ENCODE measurements at places on chromosomes 6 and 20.

DNA sequence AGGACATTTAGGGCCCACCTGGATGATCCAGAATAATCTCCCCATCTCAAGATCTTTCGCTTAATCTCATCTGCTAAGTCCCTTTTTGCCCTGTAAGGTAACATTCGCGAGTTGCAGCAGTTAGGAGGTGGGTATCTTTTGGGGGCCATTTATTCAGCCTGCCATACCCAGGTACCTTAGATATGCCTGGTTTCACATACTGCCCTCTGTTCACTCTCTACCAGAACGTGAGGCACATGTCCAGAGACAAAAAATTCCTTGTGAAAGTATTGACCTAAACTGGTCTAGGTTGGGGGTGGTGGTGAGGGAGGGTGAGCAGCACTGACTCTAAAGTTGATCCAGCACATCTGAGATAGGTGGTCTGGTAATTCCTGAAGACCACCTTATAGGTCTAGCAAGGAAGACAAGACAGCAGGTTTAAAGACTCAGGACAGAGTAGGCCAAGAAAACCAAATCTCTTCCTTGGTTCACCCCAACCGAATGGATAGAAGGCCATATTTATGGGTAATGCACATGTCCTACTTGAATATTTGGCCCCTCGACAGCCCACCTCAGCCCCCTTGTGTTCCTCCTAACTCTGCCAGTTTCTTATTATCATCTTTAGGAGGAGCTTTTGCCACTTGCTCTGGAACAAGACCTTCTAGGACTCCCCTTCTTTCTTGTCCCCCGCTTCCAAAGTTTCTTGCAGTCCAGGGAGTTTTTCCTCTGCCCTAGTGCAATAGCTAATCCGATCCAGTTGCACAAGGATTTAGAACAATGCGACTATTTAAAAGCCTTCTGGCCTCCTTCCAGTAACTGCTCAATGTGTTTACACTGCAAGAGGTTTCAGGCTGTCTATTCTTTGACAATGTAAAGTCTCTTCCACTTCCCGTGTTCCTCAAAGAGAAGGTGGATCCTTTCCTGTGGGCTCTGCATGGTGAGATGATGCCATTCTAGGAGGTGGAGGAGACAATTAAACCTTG, 213.0 kb upstream of the LAMP5 start:
- DNase-seq = no peak

- DNase-seq = peak; percentile 91
Observed at GRCh38 chr6:57317060-57317943, at the start of gene PRIM2. Gene PRIM2, plus strand, starts transcription at chr6:57317630. Its CDS starts 816 bp downstream, at chr6:57318446.

DNA sequence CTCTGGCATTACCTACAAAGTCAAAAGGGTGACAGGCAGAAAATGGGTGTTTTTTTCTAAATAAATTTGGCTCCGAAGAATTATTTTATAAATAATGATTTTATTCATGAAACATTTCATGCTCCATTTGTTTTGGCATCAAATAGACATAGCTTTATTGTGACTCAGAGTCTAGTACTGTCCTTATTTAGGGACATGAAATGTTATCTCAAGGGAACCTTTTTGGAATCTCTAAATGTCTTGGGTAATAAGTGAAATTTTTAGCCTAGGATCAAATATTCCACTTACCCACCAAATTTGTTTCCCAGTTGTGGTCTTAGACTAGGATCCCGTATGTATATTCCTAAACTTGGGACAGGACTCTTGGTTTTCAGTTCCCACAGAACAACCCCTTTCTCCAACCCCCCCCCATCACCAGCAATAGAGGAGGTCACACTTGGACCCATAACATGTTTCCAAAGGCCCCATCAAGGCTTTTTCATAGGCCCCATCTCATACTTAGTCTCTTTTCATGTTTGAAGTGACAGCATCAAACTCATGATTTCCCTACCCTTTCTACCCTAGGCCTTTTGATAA, 81.8 kb downstream of the JAG1 start:
- DNase-seq = no peak

DNA sequence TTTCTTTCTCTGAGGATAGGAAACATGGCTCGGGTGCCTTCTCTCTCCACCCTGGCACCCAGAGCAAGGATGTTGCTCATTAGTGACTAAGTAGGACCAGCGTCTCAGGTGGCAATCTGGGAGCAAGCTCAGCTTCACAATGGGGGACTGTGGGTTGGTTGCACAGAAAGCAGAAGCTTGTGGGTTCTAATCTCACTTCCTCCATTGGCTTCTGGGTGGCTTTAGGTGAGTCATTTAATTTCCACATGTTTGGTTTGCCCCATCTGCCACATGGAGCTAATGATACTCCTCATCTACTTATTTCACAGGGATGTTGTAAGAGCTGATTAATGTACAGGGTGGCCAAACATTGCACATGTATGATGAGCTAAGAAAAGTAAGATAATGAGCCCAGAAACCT, 54.8 kb upstream of the AKIRIN2 start:
- DNase-seq = no peak

- no peak for DNase-seq
Observed at GRCh38 chr20:63182425-63182824, 33.5 kb downstream of the YTHDF1 start.

DNA sequence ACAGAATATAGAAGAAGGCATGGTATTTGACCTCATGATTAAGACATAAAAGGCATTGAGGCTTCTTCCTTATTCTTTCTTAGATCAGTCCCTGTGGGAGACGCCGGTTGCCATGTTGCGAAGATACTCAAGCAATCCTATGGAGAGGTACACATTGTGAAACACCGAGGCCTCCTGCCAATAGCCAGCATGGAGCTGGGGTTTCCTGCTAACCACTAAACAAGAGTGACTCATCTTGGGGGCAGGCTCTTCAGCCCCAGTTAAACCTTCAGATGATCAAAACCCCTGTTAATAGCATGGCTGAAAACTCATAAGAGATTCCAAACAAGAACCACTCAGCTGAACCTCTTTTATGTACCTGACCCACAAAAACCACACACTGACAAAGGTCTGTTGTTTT, 478.8 kb downstream of the CD83 start:
- peak; percentile 78 for DNase-seq

- DNase-seq = no peak
Observed at GRCh38 chr6:26525838-26526237, 12.3 kb upstream of the HMGN4 start.

DNA sequence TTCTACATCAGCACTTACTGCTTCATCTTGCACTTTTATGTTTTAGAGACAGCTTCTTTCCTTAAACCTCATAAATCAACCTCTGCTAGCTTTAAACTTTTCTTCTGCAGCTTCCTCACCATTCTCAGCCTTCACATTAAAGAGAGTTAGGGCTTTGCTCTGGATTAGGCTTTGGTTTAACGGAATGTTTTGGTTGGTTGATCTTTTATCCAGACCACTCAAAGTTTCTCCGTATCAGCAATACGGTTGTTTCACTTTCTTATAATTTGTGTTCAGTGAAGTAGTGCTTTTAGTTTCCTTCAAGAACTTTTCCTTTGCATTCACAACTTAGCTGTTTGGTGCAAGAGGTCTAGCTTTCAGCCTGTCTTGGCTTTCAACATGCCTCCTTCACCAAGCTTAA, 40.4 kb downstream of the DNAAF9 start:
- no peak for DNase-seq

DNA sequence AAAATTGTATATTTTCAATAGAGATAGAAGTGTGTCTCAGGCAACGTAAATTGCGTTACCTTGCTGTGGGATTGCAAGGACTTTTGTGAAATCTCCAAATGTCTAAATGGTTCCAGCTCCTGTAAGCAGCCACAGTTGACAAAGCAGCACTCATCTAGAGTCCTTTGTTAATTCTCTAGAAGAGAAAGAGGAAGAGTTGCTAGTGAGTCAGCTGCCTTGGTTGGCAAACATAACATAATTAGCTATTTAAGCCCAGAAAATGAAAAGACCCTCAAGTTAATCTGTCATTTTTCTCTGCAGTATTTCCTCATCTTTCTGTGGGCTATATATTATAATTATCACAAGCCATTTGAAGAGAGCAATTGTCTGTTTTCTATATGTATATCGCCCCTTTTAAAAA, 66.4 kb upstream of the FABP7 start:
- no peak for DNase-seq

GRCh38 chr20:4844325-4844724, 122.6 kb downstream of the PRND start:
- no peak for DNase-seq

- DNase-seq = peak; percentile 93
Observed at GRCh38 chr6:37791156-37791919, 28.2 kb upstream of the ZFAND3 start.

DNA sequence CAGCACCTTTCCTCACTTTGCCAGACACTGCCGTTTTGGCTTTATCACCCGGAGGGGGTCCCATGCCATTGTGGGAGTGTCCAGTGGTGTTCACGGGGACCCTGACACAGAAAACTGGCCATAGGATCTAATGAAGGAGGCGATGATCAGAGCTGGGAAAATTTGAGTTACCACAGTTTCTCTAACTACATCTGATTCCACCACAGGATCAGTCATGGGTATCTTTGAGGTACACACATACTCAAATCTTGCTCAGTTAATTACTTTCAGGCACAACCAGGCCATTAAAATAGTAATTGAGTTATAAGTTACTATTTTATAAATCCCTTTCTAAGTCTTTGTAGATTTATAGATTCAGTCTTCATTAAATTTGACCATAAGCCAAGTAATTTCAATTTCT, 215.1 kb downstream of the PRL start:
- no peak for DNase-seq

DNA sequence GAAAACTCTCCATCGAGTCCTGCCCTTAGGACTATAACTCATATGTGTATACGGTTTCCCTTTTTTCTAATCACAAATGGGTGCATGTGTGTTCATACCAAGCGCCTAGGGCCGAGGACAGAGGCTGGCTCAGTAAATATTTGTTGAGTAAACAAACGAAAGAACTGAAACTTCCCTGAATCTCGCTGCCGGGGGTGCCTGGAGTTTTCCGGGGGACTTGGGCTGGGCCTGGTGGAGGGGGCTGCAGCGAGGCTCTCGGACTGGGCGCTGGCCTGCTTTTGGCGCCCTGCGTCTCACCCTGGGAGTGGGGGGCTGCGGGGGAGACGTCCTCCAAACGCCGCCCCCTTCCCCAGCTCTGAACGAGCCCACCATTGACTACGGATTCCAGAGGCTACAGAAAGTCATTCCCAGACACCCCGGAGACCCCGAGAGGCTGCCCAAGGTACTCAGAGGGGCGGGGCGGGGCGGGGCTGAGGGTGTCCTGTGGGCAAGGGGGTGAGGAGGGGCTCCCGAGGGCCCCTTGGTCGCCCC, 49.0 kb downstream of the CPXM1 start:
- no peak for DNase-seq

DNA sequence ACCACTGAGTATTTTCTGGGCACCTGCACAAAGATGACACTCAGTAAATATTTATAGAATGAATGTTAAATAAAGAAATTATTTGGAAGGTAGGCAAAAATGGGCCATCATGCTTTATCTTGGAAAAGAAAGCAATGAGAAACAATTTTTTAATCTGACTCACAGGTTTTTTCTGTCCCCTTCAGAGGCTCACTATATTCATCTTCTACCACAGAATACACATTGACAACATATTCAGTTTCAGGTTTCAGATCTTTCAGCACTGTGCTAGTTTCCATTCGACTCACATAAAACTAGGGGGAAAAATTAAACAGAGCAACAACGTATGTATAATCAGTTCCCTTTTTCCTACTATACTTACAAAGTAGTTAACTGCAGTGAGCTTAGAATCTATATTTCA, 58.3 kb downstream of the COL12A1 start:
- DNase-seq = no peak

- DNase-seq = no peak
Observed at GRCh38 chr6:66970373-66970772, 1263.3 kb upstream of the EYS start.

GRCh38 chr6:4973982-4974745, 29.7 kb downstream of the RPP40 start:
- no peak for DNase-seq

DNA sequence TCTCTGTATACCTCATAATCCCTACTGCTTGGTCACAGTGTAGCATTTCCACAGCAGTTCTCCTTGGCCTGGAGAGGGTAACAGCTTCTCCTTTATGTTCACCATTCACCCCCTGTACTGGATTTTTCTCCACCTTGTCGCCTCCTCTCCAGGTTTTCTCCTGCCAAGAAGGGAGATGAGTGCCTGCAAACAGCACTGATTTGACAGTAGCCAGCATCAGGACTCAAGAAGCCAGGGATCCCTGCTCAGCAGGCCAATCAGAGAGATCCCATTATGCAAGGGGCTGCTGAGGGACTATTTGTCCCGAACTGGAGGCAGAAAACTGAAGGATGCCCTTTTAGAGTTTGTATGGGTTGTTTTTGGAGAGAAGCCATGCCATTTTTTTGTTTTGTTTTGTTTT, 68.6 kb upstream of the RIPOR2 start:
- no peak for DNase-seq

DNA sequence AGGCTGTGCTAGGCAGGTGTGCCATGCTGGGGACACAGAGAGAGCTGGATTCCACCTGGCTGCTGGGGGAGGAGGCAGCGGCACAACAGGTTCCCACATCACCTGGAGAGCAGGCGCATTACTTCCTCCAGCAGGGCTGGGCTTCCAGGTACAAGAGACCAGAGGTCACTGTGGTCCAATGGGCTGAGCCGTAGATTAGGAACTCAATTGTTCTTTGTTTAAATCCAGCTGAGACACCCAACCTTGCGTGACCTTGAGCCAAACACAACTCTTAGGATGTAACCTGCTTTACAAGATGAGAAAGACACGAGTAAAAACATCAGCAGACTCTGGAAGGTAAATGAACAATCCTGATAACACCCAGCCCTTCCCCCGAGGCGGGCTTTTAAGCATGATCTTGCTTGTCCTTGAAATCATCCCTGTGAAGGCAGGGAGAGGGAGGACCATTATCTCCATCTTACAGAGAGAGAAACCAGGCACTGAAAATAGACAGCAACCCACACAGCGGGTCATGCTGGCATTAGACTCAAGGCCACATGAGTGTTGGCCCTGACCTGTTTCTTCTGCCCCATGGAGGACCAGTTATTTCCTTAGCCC, 216.5 kb upstream of the RREB1 start:
- DNase-seq = no peak

- no peak for DNase-seq
Observed at GRCh38 chr20:17941087-17941825, 27.3 kb downstream of the SNX5 start.

DNA sequence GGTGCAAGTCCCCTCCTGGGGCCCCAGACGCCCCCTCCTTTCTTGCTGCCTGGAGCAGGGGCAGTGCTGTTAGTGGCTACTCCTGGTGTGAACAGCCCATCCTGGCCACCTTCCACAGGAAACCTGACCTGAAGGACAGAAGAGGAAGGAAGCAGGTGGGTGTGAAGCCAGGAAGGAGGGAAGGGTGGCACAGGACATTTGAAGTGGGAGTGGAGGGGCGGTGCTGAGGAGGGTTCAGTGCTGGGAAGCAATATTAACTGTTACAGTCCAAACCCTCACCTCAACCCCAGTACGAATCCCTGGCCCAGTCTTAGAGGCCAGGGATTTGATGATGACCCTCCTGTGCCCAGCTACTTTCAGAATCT, 766 bp downstream of the PRICKLE4 start:
- DNase-seq = no peak

DNA sequence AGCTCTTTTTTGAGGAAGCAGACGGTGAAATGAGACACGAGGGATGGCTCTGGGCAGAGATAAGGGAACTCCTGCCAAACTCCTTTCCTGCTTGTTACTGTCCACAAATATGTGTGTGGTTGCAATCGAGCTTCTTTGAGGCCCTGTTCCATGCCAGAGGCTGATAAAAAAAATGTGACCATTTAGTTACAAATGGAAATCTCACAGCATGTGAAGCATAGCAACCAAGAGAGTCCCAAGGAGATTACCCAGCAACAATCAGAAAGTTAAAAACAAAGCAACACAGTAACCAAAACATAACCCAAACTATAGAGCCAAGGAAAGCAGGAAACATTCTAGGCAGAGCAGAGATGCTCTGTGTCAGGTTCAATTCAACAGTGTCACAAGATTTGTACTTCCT, 35.4 kb upstream of the HMGN3 start:
- DNase-seq = no peak

- DNase-seq = no peak
Observed at GRCh38 chr6:134402372-134402984, 84.6 kb upstream of the SGK1 start.
